KG1 (cell line): ENCODE measurements at places on chromosomes 1 and 21.

DNA sequence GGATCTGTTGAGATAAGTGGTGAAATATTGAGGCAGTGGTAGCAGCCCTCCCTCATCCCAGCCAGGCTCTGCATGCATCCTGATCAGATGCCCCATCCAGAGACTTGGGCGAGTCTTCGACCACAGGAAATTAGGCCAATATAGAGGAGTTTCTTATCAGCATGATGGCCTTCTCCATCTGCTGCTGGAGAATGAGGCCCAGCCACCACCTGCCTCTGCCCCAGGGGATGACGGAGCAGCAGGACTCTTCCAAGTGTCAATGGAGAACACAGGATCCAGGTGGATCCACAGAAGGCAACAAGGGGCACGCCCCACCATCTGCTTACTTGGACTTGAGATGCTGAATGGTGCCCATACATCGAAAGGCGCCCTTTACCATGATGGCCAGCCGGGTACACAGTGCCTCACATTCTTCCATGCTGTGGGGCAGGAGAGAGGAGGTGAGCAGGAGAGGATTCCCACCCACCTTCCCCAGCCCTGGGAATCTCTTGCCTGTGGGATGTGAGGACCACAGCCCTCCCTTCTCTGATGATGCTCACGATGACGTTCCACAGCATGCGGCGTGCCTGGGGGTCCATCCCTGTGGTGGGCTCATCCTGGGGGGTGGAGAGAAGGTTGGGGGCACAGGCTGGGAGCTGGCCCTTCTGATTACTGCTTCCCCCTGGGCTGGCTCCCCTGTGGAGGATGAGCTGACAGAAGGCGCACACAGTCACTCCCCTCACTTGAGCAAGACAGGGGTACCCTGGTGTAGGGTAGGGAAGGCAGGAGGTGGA is 91.5 kb upstream of the GCLM start:
- no peak for DNase-seq

DNA sequence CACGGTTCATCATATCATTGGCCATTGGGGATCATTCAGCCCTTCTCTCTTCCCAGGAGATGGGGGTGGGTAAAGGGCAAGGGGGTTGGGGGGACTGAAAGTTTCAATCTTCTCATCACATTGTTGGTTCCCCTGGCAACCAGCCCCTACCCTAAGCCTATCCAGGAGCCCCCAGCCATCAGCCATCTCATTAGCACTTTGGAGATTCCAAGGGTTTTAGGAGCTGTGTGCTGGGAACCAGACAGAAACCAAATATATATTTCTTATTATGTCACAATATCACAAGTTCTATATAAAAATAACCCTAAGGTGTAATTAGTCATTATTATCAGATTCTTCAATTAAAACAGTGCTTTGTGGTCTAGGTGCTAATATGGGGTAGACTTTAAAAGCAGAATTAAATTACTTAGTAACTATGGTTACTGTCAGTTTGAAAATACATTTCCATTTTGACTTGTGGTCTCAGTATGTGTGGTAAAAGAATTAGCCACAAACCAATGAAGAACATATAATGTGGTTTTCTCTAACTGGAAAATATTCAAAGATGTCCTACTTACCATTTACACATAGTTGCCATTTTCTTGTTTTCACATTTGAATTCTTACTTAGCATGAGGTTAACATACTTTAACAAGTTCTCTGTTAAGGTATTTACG is 28.1 kb downstream of the IL23R start:
- no peak for DNase-seq

DNA sequence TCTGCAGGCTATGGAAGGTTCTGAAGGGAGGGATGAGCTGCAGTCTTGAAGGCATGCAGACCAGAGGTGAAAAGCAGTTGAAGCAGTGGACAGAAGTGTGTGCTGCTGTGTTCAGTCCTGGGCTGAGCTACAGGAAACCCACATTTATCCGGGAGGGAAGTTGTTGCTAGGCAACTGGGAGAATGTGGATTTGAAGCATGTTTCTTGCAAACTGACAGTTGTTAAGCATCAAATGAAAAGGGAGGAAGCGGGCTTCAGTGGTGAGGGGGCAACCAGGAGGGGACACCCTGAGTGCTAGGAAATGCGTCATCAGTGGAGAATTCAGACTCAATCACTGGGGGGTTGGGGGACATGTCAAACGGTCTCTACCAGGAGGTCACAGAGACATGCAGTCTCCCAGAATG is 28.7 kb downstream of the ABCA4 start:
- DNase-seq: peak; percentile 91

- no peak for DNase-seq
Observed at GRCh38 chr1:204935155-204935554, 64.5 kb downstream of the NFASC start.

- no peak for DNase-seq
Observed at GRCh38 chr1:64623750-64624191, 121.1 kb upstream of the RAVER2 start.

GRCh38 chr21:33543505-33544129 is 779 bp downstream of the SON start:
- DNase-seq: no peak

GRCh38 chr1:93751377-93752250 is 70.0 kb upstream of the BCAR3 start:
- DNase-seq: no peak

- DNase-seq: no peak
Observed at GRCh38 chr1:97042551-97042950, 321.0 kb downstream of the PTBP2 start.

GRCh38 chr1:30418061-30418938 is 305.1 kb downstream of the MATN1 start:
- no peak for DNase-seq

DNA sequence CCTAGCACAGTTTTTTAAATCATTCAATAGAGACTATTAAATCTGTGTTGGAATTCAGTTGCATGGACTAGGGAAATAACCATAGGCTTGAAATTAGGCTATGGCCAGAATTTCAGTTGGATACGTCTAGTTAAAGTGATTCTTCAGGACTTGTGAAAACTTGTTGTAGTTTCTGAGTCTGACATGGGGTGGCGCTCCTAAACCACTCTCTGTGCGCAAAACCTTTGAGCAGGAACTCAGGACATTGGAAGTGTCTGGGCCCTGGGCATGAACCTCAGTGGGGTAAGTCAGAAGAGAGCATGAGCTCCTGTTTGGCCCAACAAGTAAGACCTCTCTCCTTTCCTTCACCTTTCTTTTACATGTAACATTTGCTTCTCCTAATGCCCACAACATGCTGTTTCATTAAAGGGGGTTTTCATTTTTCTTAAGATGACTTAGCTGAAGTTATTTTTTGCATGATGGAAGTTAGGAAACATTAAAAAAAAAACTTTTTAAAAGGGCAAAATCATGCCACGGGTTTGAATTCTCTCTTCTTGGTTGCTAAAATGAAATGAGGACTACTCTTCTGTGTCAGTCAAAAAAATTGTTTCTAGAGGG is 17.1 kb upstream of the CCDC190 start:
- no peak for DNase-seq

GRCh38 chr1:4573526-4573925 is 80.9 kb upstream of the AJAP1 start:
- DNase-seq: no peak

- no peak for DNase-seq
Observed at GRCh38 chr1:178382372-178382771, 114.4 kb downstream of the CLEC20A start.

- no peak for DNase-seq
Observed at GRCh38 chr1:84598418-84598817, 24.2 kb upstream of the CTBS start.

DNA sequence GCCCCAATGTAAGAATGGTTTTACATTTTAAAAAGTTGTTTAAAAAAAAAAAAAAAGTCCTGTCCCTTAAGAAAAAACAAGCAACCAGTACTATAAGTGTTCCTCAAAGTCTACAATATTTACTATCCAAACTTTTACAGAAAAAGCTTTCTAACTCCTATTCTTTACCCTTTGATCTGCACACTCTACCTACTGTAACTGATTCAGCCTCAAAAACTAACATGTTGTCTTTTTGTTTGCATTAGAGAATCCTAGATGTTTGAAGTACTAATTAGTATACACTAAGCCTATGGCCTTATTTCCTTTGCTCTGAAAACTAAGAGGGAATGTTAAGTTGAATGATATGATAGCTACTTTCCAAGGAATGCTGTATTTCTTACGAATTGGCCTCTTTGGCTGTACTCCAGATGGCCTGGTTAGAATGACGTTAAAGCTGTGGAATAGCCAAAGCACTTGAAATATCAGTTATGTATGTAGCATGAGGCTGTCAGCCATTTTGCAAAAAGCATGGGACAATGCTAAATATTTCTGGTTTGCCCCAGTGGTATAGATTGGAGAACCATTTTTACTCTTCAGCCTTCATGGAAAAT is 234.8 kb downstream of the GPR52 start:
- no peak for DNase-seq

- peak; percentile 28 for DNase-seq
Observed at GRCh38 chr1:204190212-204191211, 5.8 kb downstream of the KISS1 start.

DNA sequence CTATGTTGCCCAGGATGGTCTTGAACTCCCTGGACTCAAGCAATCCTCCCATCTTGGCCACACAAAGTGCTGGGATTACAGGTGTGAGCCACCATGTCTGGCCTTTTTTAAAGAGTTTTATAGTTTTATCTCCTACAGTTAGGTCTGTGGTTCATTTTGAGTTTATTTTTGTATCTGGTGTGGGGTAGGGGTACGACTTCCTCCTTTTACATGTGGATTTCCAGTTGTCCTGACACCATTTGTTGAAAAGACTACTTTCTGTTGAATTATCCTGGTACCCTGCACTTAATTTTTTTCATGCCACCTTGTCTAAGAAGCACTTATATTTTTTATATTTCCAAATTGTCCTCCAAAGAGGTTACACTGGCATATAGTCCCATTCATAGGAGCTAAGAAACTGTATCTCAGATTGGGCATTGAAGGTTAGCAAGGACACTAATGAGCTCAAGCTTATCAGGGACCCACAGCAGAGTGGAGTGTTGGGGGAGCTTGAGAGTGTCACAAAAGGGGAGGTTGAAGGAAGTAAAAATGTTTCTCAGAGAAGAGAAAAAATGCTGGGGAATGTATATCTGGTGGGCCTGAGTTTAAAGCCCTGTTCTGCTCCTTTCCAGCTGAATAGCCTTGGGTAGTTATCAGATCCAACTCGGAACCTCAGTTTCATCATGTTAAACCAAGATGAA is 23.4 kb upstream of the MEF2D start:
- no peak for DNase-seq

DNA sequence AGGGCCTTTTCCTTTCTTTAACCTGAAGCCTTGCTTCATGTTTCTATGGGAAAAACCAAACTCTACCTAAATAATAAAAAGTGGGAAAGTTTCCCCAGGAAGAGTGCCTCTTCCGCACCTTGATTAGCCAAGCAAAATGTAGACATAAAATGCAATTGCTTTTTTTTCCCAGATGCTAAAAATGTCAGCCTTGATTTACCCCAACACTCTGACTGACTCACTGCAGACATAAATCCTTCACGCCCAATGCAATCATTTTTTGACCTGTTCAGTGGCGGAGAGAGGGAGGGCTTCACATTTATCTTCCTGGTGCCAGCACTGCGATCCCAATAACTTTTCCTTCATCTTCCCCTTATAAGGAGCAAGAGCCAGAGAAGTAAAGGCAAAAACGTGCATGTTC is 261.5 kb downstream of the SEC16B start:
- no peak for DNase-seq

DNA sequence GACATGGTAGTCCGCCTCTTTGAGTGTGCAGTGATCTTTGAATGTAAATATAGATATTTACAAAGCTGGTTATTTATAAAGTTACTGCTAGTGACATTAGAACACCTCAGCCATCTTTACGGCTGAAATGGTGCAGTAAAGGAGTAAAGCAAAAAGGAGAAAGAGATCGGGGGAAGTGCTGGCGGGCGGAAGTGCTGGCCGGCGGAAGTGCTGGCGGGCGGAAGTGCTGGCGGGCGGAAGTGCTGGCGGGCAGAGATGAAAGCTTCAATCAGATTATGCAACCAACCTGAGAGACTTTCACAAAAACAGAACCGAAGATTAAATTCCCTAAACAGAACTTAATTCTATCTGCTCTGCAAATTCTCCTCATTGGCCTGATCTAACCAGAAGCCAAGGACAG is 1.4 kb upstream of the OR14A16 start:
- no peak for DNase-seq

DNA sequence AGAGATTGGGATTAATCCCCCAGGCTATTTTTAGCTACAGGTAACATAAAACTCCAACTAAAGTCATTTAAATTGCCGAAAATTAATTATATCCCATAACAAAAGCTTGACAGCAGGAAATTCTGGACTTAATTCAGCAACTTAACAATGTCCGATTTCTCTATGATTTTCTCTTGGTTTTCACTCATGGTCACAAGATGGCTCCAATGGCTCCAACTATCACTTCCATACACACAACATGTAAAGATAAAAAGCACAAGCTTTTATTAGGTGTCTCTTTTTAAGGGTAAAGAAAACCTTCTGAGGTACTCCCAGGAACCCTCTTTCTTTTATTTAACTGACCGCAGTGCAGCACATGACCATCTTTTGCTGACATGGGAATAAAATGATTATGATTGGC is 363.5 kb upstream of the PTBP2 start:
- DNase-seq: no peak

DNA sequence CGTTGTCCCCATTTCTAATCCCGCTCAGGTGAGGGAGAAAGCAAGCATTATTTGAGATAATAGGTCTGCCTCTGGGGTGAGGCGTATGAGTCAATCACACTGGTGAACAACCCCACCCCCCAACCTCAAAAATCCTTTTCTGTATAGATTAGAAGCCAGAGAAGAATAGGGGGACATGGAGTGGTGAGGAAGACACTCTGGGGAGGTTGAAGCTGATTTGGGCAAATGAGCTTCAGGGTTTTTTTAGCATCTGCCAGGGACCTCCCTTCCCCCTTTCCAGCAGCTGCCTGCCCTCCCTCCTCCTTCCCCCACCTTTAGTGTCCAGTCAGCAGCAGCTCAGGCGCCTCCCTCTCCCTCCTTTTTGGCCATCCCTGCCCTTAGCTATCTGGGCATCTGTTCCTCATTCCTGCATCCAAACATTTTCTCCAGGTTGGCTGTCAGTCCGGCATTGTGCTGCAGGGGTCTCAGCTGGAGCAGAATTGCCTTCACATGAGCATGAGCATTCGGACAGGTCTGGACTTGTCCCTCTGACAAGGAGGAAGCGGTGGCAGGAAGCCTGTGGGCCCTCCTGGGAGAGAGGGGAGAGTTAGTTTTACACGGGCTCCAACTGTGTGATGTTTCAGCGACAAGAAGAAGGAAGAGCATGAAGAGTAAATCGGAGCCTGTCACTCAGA is 30.8 kb upstream of the PTGFRN start:
- no peak for DNase-seq

- DNase-seq: no peak
Observed at GRCh38 chr1:3657096-3657475, 4.8 kb downstream of the TP73 start.

GRCh38 chr21:14911351-14911750 is 153.4 kb downstream of the NRIP1 start:
- no peak for DNase-seq

DNA sequence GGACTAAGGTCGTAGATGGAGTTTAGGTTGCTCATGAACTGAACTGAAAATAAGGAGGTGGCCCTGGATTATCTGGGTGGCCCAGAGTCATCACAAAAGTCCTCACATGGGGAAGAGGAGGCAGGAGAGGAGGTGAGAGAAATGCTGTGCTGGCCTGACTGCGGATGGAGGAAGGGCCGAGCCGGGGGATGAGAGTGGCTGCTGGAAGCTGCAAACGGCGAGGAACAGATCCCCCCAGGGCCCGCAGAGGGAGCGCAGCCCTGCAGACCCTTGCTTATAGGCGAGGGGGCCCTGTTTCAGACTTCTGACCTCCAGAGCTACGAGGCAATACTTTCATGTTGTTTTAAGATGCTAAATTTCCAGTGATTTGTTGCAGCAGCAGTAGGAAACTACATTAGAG is 102.7 kb upstream of the C1orf174 start:
- DNase-seq: no peak
